COR-L47 (cell line): ENCODE measurements at places on chromosomes 7 and 10.

DNA sequence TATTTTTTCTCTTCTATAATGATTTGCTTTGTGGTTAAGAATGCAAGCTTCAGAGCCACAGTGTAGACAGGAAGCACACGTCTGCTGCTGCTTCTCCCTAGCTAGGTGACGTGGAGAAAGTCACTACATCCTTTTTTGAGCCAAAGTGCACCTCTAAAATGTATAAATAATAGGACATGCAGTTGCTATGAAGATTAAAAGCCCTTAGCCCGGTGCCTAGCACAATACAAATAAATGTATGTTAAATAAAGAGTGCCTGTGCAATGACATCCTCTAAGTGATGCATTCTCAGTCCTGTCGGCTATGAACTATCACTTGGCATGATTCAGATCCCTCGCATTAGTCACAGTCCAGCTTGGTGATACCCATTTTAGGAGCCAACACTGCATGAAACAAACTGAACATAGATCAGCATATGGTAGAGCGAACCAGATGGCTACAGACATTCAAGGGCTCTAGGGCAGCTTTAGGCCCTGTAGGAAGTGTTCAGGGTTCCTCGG lies 4.8 kb upstream of the TRDMT1 start:
- no peak for DNase-seq

DNA sequence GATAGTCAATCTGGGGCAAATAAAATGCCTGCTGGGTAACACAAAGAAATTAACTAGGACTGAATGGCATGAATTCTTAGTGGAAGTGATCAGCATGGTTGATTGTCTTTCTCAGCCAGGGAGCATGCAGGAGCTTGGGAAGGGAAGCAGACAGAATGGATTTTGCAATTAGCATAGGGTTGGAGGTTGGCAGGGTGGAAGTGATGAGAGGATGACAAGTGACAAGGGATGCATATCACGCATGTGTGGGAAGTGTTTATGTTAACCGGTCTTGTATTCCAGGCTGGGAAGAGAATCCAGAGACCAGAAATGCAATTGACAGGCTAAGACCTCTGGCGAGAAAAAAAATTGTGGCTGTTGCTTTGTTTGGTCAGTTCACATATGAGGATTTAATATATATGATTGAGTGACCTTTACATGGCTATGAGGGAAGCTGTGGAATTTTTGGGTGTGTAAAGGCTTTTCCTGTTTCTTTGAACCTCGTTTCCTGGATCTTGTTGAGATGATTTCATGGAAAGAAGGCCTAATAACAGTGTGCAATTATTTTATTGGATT lies 8.3 kb downstream of the MDFIC start:
- no peak for DNase-seq

DNA sequence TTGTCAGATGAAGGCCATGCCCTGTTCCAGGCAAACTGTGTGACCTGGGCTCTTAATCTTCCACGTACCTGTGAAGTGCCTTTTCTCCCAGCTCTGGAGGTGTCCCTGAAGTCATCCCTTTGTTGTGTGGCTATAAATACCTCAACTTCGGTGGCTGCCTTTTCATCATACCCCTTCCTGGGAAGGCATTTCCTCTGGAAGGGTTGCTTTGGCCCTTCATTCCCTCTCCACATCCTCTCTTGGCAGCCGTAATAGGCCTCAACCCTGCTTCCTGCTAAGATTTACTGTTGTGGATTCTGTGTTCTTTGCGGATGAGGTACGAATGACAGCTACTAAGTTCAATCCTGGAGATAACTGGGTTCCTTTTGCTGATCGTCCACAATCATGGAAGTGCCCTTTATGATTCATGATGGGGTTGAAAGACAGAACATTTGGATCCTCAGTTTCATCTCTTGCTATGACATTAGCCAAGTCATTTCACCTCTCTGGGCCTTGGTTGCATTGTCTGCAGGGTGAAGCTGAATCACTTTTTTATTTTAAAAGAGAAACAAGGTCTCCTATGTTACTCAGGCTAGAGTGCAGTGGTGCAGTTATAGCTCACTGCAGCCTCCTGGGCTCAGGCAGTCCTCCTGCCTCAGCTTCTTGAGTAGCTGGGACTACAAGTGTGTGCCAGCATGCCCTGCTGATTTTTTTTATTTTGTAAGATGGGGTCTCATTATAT lies 23.6 kb downstream of the FKBP6 start:
- no peak for DNase-seq

DNA sequence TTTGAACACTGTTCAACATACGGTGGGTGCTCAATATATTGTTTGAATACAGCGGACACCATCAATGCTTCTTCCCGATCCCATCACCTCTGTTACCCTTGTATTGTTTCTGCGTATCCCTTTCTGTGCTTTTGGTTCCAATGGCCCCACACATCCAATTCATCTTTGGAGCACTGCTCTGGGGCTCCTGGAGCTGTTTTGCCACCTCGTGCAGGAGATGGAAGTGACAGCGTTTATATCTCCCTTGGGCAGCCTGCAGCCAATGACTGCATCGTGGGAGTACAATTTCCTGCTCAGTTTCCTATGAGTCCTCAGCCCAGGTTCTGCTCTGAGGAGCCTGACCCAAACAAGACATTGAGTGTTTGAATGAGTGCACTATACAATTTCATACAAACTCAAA lies 50.2 kb upstream of the PIK3CG start:
- no peak for DNase-seq

- DNase-seq: no peak
Measured at GRCh38 chr10:112184052-112184371, 447 bp upstream of the GPAM start.

DNA sequence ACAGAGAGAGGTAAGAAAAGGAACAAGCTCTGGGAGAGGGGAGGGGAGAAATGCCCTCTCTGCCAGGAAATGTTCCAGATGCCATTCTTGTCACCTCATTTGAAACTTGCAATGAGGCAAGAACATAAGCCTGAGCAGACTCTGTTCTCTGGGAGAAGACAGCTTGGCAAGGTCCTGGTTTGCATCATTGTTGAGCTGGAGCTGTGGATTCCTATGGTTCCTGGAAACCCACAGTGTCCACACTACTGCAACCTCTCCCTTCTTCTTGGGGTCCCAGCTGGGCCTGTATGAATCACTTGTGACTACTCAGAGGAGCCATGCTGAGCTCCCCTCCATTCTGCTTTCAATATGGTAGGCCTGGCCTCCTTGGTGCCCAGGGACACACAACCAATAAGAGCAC lies 60.8 kb upstream of the HECTD2 start:
- DNase-seq: no peak

DNA sequence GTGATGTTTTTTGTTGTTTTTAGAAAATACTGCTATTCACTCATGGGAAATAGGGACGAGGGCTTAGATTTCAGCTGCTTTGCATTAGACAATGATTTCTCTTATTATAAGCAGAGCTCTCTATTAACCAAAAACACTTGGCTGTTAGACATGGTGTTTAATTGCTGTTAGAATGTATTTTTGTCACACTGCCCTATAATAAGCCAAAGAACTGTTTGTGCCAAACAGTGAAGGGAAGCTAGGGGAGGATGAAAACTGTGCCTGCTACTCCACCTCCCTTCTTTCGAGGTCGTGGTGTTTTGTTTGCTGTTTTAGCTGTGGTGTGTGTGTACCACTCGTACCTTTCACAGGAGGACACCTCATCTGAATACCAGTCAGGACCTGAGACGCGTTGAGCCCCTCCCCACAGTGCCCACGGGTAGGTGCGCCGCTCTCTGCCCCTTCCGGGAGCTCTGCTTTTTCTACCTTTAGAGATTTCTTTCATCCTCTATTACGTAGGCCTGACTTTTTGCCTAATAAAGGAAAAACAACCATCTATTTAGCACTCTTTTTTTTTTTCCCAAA lies 57.9 kb downstream of the CUX1 start:
- DNase-seq: no peak

DNA sequence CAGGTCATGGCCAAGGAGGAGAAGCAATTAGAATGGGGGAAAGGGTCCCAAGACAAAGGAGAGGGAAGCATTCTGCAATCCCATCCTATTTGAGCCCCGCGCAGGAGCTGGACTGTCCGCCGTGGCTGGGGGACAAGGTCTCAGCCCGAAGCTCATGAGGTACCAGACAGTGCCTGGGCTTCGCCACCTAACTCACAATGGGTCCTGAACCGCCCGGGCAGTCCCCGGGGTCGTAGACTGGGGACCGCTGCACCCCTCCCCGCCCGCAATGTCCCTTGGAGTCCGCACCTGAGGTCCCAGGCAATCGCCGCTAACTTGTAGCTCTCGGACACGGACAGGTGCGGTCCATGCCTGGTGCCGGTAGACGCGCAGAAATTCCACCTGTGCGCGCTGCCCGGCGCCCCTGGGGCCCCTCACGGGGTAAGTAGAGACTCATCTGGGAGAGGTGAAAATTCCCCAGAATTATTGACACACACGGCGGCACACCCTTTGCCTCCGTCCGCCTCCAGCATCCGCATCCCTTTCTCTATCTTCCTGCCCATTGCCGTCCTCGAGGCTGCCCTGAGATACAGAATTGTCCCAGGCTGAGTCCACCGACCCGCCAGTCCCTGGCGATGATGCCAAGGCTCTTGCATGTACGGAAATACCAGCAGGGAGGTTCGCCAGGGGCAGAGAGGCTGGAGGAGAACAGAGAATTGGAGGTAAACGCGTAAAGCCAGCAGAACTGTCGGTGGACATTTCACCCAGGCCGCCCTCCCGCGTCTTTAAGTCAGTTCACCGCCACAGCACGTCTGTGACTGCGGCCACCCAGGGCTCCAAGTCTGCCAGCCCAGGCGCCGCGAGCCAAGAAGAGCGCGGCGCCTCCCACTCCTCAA lies 1.8 kb downstream of the CHRM2 start:
- DNase-seq: no peak
